ENCODE measurements at places on chromosomes 13 and 19.

GRCh38 chr19:38502410-38503076 lies 69.1 kb downstream of the RYR1 start:
- no peak for DNase-seq

GRCh38 chr19:30862876-30863275 lies 486.4 kb downstream of the TSHZ3 start:
- DNase-seq = no peak

GRCh38 chr13:46295491-46296114 lies 83.9 kb downstream of the LRRC63 start:
- DNase-seq = peak; percentile 21

GRCh38 chr13:72686766-72687165 lies 40.7 kb downstream of the MZT1 start:
- no peak for DNase-seq

DNA sequence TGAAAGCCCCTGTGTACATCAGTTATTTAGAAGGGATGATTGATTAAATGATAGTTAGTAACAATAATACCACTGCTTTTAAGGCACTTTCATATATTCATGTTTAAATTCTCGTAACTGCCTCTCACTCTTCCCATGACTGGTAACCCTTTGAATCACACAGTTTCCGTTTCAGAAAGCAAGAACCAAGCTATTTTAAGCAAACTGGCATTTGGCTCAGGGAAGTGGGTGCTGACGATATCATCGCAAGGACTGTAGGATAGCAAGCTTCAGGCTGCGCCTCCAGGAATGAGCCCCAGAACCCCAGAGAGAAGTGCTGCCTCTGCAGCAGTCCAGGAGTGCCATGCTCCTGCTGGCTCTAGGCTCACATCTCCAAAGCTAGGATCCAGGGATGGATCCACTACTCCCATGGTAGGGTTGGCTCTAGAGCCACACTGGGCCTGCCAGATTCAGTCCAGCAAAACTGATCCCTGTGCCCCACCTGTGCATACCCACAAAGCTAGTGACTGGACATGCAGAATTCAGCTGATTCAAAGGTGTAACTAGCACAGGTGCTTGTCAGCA lies 313.5 kb downstream of the SLC7A1 start:
- DNase-seq = no peak

- no peak for DNase-seq
Observed at GRCh38 chr19:1810439-1811160, 1.5 kb downstream of the ATP8B3 start.

DNA sequence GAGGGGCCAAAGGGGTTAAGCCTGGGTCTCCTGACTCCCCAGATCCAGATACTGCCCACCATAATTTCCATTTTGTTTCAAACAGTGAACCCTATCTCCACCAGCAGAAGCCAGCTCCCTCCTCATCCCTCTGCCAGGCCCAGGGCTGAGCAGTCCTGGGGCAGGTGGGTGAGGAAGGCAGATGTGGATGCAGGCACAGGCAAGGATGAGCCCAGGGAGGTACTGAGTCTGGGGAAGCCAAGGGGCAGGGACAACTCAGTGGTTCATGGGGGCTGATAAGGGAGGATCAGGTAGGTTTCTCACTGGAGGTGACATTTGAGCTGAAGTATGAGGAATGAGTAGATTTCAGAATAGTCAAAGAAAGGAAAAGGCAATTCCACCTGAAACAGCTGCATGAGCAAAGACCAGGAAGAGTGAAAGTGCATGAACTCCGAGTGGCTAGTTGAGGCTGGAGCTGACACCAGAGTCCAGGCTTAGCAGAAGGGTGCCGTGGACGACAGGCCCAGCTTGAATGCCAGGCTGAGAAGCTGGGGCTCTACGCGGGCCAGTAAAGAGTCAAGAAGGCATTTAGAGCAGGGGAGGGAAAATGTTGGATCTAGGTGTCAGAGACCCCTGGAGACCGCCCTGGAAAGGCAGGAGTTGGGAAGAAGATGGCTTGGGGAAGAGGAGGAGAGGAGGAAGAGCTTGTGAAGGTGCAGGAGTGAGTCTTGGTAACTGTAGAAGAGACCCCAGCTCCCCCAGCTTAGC lies 10.3 kb downstream of the CIC start:
- no peak for DNase-seq

DNA sequence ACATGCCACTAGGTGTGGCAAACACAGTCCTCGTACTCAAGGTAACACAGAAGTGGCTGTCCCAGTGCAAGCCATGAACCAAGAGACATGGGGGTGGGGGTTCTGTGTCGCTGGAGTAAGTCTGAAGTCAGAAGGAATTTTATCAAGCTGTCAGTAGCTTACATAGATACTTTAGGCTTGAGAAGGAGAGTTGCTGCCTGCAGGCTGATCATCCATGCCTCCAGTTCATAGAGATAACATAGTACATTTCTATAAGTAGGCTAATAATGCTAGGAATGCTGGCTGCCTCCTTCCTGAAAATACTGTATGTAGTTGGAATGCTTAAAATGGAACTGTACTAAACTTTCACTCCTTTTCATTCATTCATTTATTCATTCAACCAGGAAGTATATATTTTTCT lies 70.1 kb downstream of the CAB39L start:
- no peak for DNase-seq

DNA sequence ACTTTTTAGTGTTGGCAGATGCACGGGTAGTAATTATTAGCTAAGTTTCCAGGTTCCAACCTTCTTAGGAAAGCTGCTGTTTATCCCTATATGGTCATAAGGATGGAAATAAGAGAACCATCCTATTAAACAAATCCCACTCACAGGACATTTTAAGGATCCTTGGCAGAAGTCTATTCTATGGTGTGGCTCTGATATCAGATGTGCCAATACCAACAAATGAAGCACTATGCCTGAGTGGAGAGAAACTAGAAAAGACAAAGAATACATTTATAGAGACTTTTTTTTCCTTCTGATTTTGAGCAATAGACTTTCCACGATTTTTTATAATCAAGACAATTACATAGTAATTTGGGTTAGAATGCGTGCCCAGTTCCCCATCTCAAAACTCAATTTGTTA lies 12.6 kb downstream of the PCDH17 start:
- no peak for DNase-seq

DNA sequence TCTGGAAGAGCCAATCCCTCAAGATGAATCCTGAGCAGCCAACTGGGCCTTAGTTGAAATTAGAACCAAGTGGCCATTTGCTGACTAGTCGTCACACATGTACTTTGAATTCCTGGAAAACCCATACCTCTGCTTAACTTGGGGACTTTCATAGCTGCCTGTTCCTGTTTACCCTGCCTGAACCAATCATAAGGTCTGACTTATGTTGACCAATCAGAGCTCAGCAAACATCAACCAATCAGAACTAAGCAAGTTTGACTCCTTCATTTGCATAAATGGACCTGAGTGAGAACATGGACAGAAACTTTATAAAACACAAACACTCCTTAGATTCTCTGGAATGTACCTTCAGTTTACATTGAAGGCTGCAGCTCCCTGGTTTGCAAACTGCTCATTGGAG lies 50.8 kb downstream of the LATS2 start:
- no peak for DNase-seq

DNA sequence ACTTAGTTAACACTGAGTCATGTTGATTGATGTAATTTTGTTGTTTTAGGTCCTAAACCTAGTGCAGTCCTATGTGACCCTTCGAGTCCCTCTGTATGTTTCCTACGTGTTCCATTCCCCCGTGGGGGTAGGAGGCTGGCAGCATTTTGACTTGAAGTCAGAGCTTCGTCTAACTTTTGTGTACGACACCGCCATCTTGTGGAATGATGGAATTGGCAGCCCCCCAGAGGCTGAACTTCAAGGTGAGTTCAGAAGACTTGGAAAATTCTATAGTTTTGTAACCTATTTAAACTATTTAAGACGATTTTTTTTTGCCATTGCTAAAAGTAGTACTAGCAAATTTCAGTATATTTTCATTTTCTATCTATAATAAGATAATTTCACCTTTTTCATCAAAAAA lies 117.9 kb downstream of the STOML3 start:
- peak; percentile 9 for DNase-seq

DNA sequence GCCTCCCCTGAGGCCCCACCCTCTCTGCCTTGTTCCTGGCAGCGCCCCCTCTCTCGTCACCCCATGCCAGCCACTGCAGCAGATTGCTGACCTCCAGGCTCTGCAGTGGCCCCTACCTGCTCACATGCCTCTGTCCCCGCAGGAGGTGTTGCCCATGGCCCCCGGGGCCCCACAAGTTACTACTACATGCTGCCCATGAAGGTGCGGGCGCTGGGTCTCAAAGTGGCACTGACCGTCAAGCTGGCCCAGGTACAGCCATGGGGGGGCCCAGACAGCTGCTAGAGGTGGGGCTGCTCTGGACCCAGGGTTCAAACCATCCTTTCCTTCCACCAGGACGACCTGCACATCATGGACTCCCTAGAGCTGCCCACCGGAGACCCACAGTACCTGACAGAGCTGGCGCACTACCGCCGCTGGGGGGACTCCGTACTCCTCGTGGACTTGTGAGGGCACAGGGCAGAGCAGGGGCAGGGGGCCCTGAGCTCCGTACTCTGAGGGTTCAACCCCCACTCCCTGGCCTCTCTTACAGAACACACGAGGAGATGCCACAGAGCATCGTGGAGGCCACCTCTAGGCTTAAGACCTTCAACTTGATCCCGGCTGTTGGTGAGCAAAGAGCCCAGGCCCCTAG lies 6.2 kb downstream of the MRPL4 start:
- no peak for DNase-seq

GRCh38 chr13:33108620-33109019 lies 92.4 kb downstream of the KL start:
- no peak for DNase-seq

GRCh38 chr13:44385847-44386246 lies 12.2 kb downstream of the SERP2 start:
- DNase-seq = no peak

GRCh38 chr13:112270951-112271350 lies 105.2 kb upstream of the SPACA7 start:
- no peak for DNase-seq

DNA sequence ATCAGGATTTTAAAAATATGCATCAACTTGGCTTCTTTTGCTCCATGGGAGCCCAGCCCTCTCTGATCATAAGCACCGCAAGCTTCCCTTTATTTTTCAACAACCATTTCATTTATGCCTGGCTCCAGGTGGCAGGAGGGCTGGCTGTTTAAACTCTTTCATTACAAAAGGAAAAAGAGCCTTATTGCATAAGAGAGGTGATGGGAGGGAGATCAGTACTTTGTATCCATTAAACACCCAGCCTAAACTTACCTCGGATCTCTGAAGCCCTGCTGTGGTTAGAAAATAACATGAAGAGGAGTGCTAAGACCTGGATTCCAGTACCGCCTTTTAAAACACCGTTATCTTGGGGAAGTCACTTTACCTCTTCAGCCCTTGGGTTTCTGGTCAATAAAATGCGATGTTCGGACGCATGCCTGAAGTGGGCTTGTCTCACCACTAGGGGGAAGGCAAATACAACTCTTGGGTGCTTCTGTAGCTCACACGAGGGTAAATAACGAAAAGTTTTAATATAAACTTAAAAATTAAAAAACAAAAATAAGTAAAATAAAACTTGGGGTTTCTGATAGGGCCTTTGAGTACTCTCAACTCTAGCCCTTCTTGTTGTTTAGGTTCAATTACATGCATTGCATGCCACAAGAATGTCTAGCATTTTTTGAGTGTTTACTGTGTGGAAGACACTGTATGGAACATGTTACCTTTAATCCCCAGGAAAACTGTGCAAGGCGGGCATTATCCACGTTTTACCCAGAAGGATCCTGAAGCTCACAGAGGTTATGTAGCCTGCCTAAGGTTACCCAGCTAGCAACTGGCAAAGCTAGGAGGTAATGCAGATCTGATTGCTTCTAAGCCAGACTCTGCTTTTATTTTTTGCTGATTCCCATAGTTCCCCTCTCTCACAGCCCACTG lies 240.3 kb downstream of the LMO7 start:
- DNase-seq = peak; percentile 32

DNA sequence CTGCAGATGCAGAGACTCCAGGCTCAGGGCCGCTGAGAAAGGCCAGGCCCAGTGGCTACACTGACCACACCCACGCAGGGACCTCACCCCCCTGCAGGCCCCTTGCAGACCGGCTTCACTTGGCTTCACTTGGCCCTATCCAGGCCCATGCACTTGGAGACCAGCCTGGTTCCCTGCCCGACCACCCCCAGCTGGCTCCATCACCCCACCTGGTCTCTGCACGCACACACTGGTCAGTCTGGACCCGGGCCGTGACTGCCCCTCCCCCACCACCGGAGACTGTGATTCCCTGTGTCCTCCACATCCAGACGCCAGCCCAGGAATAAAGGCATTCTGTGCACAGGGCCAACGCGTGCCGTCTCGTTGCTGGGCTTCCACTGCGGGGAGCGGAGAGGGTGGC lies 4.9 kb upstream of the EBI3 start:
- no peak for DNase-seq

DNA sequence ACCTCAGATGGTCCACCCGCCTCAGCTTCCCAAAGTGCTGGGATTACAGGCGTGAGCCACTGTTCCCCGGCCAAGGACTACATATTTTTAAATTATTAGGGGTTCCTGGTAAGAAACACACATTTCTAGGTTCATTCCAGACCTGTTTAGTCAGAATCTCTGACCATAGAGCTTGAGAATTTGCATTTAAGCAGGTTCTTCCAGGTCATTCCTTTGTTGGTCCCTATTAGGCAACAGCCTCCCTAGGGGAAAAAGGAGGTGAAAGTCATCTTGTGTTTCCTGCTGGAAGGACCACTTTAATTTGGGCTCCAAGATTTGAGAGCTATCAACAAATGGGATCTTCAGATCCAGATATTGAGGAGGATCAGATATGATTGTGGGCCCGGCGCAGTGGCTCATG lies 16.3 kb downstream of the S1PR2 start:
- no peak for DNase-seq

DNA sequence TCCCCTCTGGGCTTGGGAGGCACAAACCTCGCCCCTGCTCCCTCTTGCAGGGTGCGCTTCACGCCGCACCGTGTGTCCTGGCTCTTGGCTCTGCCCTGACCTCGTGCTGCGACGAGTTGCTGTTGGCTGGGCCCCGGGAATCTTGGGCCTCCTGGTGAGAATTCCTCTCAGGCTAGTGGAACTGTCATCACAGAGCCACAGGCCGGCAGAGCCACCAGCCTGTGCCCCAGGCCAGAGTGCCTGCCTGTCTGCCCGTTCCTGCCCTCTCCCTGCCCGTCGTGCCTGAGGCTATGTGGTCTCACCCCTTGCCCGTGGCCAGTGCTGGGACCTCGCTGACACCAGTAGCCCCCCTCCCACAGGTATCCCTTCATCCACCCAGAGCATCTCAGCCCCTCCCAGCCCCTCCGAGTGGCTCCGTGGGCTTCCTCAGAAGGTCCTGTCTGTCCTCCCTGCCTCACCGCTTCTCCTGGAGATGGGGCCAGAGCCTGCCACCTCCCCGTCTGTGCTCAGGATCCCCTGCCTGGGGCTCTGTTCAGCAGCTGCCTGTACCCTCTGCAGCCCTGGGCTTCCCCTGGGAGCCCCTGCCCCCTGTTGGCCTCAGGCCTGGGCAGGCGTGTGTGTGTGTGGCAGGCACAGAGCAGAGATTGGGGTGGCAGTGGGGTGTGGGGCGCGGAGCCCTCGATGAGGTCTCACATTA lies 13.3 kb downstream of the NDUFB7 start:
- DNase-seq = no peak

GRCh38 chr13:32041429-32041828 lies 9.9 kb downstream of the FRY start:
- DNase-seq = no peak

- DNase-seq = no peak
Observed at GRCh38 chr19:4379383-4380253, 20.7 kb downstream of the SH3GL1 start.

All from activated CD4-positive, alpha-beta T cell treated with anti-CD3 and anti-CD28 coated beads, Interleukin-2, amount 50 U/mL, for 4 hours (primary cell).